ENCODE measurements at places on chromosomes 4 and X.

- no peak for DNase-seq
- H3K27me3 ChIP-seq: no peaks in the 10 kb centered on the region
- no peaks in the 10 kb centered on the region for H3K36me3 ChIP-seq
Measured at GRCh38 chr4:5474756-5475155, 233.6 kb downstream of the EVC2 start.

GRCh38 chrX:129750971-129751370 lies 12.2 kb downstream of the XPNPEP2 start:
- no peaks in the 10 kb centered on the region for H3K4me1 ChIP-seq
- no peak for DNase-seq
- H3K27me3 ChIP-seq: no peaks in the 10 kb centered on the region
- no peak overlapping the region for H3K4me3 ChIP-seq

- no peaks in the 10 kb centered on the region for H3K36me3 ChIP-seq
- no peaks in the 10 kb centered on the region for H3K4me1 ChIP-seq
- no peak overlapping the region for H3K27ac ChIP-seq
- DNase-seq: no peak
- no peaks in the 10 kb centered on the region for H3K27me3 ChIP-seq
- H3K4me3 ChIP-seq: no peak overlapping the region
Measured at GRCh38 chr4:75142850-75143249, 209.9 kb downstream of the PARM1 start.

DNA sequence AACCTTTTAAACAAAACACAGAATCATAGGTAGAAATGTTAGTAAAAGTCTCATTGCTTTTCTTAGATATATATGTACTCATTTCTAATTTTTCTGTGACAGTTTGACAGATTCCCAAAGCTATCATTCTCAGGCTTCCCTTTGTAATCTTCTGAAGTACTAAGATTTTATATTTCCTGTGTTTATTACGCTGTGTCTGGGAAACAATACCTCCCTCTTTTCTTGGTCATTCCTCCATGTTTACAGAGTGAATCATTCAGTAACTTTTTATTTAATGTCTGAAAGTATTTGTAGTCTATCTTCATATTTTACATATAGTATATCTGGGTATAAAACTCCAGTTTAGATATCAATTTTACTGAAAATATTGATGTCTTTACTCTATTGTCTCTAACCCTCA lies 1826.3 kb upstream of the IGFBP7 start:
- no peaks in the 10 kb centered on the region for H3K4me1 ChIP-seq
- no peaks in the 10 kb centered on the region for H3K36me3 ChIP-seq
- no peak overlapping the region for H3K27ac ChIP-seq
- no peak overlapping the region for H3K4me3 ChIP-seq

DNA sequence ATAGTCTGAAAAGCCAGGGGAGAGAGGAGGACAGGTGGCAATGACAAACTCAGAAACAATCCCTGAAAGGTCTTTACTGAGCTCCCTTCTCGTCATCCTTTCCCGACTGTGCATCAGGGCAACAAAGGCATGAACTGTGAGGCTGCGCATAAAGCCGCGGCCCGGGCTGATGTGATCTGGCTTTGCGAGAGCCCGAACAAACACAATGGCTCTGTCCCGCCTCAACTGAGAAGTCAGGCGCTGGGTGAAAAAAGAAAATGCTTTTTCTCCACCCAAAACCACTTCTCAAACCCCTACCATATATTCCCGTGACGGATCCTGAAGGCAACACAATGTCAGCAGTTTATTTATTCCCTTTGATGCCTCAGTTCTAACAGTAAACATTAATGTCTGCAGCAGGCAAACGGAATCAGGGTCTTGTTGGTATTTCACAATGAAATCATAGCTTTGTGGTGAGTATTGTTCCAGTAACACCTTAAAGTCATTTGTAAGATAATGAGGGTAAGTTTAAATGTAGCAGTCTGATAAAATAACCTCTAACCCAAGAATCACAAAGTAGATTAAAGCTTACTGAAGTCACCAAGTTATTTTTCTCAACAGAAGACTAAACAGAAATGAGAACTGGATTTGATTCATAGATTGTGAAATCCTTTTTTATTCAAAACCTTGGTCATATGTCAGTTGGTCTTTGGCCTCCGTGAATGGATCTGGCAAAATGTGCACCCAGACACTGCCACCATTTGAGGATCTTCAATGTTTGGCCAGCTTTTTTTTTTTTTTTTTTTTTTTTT lies 67.4 kb downstream of the APBB2 start:
- no peak for DNase-seq
- H3K27me3 ChIP-seq: no peaks in the 10 kb centered on the region
- H3K4me3 ChIP-seq: no peak overlapping the region
- peaks cover 23% of the 10 kb centered on the region for H3K4me1 ChIP-seq
- no peak overlapping the region for H3K27ac ChIP-seq
